ENCODE measurements at places on chromosomes 1 and 21. TPM values are rescaled to one million over a fixed set of nuclear protein-coding genes. Genes with fewer than 3 reads are reported as not detected.

DNA sequence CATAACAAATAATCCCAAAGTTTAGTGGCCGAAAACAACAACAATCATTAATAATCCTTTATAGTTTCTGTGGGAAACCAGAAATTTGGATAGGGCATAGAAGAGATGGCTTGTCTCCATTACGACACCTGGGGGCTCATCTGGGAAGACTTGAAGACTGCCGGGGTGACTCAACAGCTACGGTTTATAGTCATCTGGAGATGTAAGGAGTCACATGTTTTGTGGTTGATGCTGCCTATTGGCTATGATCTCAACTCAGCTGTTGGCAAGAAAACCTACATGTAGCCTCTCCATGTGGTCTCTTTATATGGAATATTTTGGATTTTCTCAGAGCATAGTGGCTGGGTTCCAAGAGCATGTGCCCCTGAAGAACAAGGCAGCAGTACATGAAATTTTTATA, 29.3 kb upstream of the TSPAN2 start:
- DNase-seq, result no peak

DNA sequence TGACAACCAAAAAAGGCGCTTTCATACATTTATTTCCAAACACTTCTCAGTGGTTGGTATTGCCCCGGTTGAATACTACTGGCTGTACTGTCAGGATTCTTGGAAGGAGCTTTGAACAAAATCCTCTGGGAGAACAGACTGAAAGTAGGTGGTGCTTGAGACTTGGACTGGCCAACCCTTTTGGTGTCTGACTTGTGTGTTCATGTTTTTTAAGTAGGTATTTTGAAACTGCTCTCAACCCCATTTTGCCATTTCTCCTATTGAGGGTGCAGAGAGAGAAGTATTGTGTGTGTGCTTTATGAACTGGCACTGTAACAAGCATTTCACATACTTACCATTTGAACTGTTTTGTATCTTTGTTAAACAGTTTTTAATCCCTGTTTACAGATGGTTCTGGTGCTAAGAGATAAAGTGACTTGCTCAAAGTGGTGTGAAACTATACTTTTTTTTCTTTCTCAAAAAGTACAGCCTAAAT, 21.2 kb downstream of the ARID1A start:
- no peak for DNase-seq

GRCh38 chr1:216437603-216438002, 14.4 kb upstream of the USH2A start:
- DNase-seq, result no peak

DNA sequence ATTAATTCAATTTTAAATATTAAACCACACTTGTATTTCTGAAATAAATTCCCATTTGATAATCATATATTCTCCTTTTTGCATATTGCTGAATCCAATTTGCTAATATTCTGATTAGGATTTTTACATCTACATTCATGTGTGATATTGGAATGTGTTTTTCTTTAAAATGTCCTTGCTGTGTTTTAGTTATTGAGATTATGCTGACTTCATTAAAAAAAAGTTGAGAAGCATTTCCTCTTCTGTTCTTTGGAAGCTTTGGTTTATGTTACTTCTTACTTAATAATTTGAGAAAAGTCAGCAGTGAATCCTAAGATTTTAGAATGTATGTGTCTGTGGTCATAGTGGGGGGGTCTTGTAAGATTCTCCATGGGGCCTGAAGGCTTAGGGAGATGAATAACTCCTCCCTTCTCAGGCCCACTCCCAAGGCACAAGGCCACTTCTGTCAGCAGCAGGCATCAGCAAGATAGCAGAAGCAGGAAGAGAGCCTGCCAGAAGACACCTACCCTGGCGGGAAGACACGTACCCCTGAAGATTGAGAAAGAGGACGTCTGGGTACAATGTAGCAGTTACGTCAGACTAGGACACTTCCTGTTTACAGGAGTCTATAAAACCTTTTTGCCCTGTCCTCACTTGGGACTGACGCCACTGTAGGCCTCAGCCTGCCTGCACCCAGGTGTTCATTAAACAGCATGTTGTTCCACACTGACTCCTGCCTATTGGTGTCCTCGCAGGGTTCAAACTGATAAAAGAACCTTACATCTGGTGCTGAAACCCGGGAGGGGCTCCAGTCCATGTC, 56.9 kb downstream of the ODF2L start:
- DNase-seq, result no peak

DNA sequence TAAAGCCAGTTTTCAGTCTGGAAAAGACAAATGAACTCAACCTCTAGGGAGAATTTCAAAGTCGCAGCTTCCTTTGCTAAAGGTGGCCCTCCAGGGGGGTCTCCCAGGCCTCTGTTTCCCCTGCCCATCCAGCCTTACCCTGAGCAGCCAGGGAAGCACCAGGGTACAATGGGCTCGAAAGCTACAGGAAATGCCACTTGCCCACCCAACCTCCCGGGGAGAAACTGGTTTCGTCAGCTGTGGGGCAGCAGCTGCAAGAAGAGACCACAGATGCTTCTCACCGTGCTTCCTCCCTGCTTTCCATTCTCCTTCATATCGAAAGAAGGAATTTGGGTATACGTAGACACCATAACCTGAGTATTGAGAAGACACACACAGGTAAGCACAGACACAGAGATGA, 1.7 kb downstream of the MORN1 start:
- no peak for DNase-seq

DNA sequence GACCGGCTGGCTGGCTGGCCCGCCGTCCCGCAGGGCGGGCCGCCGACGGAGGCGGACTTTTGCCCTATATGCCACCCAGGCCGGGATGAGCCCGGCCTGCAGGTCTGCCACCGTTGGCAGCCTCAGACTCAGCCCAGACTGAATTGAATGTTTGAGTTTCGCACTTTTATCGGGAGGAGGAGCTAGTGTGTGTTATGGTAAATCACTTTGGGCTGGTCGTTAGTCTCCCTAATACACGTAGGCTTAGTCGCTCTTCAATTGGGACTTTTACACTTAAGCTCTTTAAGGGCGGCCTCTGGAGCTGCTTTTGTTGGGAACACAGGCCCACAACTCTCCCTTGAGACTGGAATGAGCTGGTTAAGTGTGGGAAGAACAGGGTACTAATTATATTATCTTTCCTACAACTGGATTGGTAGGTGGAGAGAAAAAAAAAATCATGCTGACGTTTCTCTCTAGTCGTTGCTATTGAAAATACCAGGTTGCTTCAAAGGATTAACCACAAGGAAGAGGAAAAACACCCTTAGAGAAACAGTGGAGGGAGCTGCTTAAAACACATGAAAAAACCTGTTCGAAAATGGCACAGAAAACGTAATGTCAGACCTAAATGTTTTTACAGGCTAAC, 1.4 kb upstream of the IRF2BP2 start:
- peak; percentile 90 for DNase-seq

DNA sequence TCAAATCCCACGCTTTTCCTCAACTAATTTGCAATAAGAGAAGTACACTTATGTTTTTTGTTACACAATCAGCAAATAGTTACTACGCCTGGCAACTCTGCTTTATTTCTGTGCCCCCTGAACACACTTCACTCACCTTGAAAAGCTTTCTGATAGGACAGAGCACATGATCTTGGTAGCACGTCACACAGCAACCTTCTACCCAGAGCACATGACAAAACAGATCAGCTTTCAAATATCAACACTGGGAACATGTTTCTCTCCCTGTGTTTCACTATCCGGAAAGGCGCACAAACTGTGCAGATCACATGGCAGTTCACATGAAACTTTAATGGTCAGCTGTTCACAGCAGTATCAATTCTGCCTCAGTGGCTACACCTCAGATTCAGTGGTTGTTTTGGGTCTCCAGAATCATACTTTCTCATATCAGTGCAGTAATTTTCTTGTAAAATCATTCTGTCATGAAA, 2.2 kb downstream of the SLC19A2 start:
- peak; percentile 70 for DNase-seq

DNA sequence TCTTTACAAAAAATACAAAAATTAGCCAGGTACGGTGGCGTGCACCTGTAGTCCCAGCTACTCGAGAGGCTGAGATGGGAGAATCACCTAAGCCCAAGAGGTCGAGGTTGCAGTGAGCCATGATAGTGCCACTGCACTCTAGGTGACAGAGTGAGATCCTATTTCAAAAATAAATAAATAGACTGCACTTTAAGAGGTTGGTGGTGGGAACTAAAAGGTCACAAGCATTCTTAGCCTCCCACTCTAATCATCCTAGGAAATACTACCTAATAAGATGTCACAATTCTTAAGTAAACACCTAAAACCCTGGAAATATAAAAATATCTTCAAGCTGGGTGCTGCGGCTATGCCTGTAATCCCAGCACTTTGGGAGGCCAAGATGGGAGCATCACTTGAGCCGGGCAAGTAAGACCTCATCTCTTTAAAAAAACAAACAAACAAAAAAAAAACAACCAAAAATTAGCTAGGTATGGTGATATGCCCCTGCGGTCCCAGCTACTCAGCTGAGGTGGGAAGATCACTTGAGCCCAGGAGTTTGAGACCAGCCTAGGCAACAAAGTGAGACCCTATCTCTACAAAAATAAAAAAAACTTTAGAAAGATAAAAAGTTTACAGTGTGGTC, 4.1 kb downstream of the DCAF8 start:
- no peak for DNase-seq

- DNase-seq, result no peak
Measured at GRCh38 chr1:11151114-11151513, 38.0 kb upstream of the ANGPTL7 start.

DNA sequence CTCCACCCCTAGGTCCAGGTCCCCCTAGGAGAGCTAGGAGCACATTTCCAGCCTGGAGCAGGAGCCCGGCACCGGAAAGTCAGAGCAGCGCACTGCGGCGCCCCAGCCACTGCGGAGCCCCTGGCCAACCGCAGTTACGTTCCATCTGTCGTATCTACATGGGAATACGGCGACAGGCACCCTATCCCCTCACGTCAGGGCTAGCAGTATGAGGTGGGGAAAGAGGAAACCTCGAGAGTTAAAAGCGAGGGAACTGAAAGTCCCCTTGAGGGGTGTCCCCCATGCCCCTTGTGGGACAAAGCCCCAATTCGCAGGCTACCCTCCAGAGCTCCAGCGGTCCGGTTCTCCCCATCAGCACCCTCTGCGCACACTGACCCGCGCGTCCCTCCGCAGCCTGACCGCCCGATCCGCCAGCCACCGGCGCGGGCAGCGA, 995 bp downstream of the COLGALT2 start:
- peak; percentile 54 for DNase-seq

DNA sequence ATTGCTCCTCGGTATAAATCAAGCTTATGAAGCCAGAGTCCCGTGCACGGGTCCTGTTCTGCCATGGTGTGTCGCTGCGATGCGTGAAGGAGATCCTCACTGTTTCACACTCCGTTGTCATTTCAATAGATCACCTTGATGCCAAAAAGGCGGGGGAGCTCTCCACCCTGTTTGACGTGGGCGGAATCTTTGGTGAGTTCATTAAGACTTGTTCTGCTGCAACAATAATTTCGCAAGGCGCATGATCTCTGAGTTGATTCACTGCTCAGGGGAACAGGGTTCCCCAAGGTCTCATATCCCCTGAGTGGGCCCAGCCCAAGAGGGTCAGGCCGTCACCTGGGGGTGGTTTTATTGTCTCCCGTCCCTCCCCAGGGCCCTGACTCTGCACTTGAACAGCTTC, 50.0 kb downstream of the SLC37A1 start:
- no peak for DNase-seq

DNA sequence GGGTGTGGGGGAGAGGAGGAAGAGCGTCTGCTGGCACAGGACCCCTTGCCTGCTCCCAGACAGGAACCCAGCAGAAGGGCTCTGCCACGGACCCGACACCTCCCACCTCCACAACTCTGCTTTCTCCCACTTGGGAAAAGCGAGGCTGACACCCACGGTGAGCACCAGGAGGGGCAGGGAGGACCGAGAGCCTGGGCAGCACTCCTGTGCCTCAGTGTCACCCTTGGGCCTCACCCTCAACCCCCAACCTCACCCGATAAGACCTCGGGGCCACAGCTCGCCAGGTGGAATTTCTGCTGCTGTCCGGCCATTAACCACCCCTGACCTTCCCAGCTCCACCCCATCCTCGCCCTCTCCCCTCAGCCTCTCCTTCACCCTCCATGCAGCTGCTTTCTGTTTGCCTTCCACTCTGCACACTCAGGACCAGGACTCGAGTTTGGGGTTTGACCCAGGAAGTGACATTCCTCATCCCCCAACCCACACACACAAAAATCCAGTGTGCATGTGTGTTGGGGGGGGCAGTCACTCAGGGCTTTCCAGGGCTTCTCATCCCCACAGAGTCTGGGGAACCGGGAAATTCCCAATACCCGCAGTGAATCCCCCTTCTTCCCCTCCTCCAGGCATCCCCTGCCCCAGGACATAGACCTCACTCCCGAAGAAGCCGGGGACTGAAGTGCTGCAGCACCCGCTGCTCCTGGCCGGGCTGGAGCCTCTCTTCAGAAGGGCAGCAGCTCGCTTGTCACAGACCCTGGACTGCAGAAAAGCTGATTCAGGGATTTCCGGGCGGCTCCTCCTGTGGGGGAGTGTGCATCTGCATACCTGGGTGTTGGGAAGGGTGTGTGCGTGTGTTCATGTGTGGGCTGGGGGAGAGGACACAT, 65.8 kb downstream of the SYT2 start:
- no peak for DNase-seq

- DNase-seq, result no peak
Measured at GRCh38 chr21:35202431-35202830, 153.3 kb upstream of the RUNX1 start.

DNA sequence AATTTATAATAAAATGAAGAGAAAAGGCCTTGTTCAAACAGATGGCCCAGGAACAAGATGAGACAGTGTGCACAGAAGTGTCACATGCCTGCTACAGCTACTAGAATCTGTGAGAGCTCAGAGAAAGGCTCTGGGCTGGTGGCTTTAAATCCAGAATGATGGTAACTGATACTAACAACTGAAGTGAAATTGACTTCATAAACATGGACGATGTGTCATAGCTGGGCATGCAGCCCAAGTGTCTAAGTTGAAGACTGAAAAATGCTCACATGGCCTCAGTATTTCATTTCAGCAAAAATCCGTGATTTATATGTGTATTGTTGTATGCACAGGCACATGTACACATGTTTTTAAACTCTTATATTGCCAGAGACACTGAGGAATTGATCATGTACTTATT, 208.3 kb upstream of the RUNX1 start:
- DNase-seq, result peak; percentile 97

- DNase-seq, result peak; percentile 95
Measured at GRCh38 chr1:167529829-167530474, 11.6 kb upstream of the CD247 start.

DNA sequence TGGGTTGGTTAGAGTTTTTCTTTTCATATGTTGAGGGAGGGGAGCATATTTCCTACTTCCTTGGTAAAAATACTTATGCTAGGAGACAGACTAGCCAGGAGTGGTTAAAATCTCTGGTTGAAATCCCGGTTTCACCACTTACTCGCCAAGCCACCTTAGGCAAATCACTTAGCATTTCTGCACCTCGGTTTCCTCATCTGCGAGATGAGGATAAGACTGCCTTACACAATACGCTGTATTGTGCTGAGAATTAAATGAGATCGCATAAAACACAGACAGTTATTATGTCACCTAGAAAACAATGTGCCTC, 1.4 kb downstream of the IFFO2 start:
- no peak for DNase-seq

ZFYVE9 gene
- 53.3 TPM for total RNA-seq

SOX13 gene
- total RNA-seq, result 31.3 TPM

PDC gene
- total RNA-seq, result not detected

ESPN gene
- 3.8 TPM for total RNA-seq

RIMS3 gene
- 1.7 TPM for total RNA-seq

CLCA4 gene
- 1.7 TPM for total RNA-seq

VAMP3 gene
- total RNA-seq, result 75.1 TPM

ATAD3C gene
- total RNA-seq, result 1.3 TPM

ASTN1 gene
- total RNA-seq, result 5.0 TPM

FRRS1 gene
- total RNA-seq, result 11.9 TPM

NPR1 gene
- total RNA-seq, result 8.5 TPM

NOL9 gene
- total RNA-seq, result 28.2 TPM

UTP11 gene
- total RNA-seq, result 85.3 TPM

MGST3 gene
- total RNA-seq, result 212 TPM

RPE65 gene
- not detected for total RNA-seq

DCAF8 gene
- 113 TPM for total RNA-seq

SERBP1 gene
- total RNA-seq, result 419 TPM

All from tongue (tissue), 3 donors.